ENCODE measurements at places on chromosomes 7 and 10. TPM values are rescaled to one million over a fixed set of nuclear protein-coding genes. Genes with fewer than 3 reads are reported as not detected.

The PLA2G12B gene
- total RNA-seq: not detected

The NKX1-2 gene
- total RNA-seq: 0.15 TPM

The SRRM3 gene
- total RNA-seq: 8.5 TPM

The DENND11 gene
- 10.4 TPM for total RNA-seq

The REPIN1 gene
- 209 TPM for total RNA-seq

The AS3MT gene
- 4.0 TPM for total RNA-seq

The ZNF853 gene
- total RNA-seq: 1.4 TPM

The GCK gene
- 0.36 TPM for total RNA-seq

The MALRD1 gene
- not detected for total RNA-seq

The RRP12 gene
- total RNA-seq: 94.9 TPM

The NPY gene
- total RNA-seq: not detected

The MKI67 gene
- total RNA-seq: 151 TPM

The FEZF1 gene
- total RNA-seq: not detected

The ATRNL1 gene
- total RNA-seq: 17.1 TPM

The CTAGE4 gene
- total RNA-seq: 5.9 TPM

The PON1 gene
- not detected for total RNA-seq

The PTN gene
- 0.13 TPM for total RNA-seq

The SH2D4B gene
- 0.10 TPM for total RNA-seq

The ATOH7 gene
- 0.28 TPM for total RNA-seq

The RHOBTB1 gene
- 0.77 TPM for total RNA-seq

The IFIT5 gene
- 11.1 TPM for total RNA-seq

The ELFN1 gene
- 39.0 TPM for total RNA-seq

The PGAM2 gene
- total RNA-seq: 1.3 TPM

The DOCK1 gene
- total RNA-seq: 67.6 TPM

The CDK6 gene
- total RNA-seq: 57.4 TPM

The EBLN1 gene
- not detected for total RNA-seq

The ZNF775 gene
- total RNA-seq: 14.7 TPM

The LRRC18 gene
- total RNA-seq: not detected

Measured in Panc1 (cell line).